Endodermal cell (in vitro differentiated cells): ENCODE measurements at places on chromosomes 4 and X. TPM values are rescaled to one million over a fixed set of nuclear protein-coding genes. Genes with fewer than 3 reads are reported as not detected.
A peak's percentile ranks its signal among the peaks of the same experiment; 100 is the strongest.

Gene STOX2
- 12.7 and 13.1 TPM in 2 replicates for total RNA-seq

DNA sequence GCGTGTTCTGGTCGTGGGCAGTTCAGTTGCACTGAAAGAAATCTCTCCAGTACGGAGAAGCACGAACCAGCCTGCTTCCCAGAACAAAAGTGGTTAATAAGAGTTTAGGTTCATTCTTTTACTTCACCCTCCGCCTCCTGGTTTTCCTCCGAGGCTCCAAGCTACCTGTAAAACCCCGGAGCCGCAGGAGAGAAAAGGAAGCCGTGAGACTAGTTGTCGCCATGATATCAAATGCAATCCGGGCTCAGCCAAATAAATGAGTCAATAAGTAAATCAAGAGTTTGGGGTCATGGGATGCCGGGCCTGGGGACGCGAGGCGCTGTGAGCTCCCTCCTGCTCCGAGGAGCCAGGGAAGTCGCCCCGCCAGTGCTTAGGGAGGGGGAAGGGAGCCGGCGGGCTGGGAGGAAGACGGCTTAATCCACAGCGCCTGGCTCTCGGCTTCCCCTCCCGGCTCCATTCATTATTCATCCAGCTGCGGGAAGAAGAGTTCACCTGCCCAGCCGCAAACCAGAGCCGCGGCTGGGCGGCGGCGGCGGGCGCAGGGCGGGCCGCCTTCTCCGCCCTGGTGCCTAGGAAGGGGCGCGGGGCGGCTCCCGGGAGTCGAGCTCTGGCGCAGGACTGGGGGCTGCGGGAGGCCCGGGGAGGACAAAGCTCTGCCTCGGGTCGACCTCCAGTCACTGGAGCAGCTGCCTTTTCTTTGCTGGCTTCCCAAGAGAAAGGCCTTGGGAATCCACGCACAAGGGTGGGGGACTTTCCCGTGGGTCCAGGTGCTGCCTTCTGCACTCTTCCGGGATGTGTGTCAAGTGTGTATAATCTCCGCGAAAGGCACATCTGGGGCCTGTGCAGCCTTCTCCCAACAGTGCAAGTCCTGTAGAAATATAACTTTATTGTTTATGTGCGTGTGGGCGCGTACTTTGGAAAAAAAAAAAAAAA, 1.7 kb downstream of the FRAS1 start:
- peak overlapping the region; percentile 96 for H3K4me3 ChIP-seq
- H3K27me3 ChIP-seq = no peaks in the 10 kb centered on the region
- H3K4me1 ChIP-seq = peaks cover 4% of the 10 kb centered on the region
- DNase-seq = peak; percentile 91
- H3K27ac ChIP-seq = no peak overlapping the region

DNA sequence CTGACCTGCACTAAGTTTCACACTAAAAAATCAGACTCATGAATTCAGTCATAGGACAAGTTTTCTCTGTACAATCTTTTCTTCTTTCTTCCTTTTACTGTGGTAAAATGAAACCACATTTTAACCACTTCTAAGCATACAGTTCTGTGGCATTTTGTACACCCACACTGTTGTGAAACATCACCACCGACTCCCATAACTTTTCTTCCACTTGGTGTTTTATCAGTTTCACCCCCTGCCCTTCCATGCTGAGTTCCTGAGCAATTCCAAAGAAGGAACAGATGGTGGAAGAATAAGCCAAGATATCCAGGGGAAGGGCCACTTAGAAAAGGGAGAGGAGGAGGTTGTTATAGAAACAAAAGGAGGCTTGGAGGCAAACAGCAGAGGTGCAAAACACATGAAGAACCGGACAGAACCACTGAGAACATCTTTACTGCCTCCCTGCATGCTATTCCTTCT, 22.6 kb downstream of the SLC25A4 start:
- no peaks in the 10 kb centered on the region for H3K27me3 ChIP-seq
- H3K4me1 ChIP-seq = no peaks in the 10 kb centered on the region
- peaks cover 46% of the 10 kb centered on the region for H3K36me3 ChIP-seq
- H3K27ac ChIP-seq = peak overlapping the region; percentile 22
- no peak for DNase-seq

DNA sequence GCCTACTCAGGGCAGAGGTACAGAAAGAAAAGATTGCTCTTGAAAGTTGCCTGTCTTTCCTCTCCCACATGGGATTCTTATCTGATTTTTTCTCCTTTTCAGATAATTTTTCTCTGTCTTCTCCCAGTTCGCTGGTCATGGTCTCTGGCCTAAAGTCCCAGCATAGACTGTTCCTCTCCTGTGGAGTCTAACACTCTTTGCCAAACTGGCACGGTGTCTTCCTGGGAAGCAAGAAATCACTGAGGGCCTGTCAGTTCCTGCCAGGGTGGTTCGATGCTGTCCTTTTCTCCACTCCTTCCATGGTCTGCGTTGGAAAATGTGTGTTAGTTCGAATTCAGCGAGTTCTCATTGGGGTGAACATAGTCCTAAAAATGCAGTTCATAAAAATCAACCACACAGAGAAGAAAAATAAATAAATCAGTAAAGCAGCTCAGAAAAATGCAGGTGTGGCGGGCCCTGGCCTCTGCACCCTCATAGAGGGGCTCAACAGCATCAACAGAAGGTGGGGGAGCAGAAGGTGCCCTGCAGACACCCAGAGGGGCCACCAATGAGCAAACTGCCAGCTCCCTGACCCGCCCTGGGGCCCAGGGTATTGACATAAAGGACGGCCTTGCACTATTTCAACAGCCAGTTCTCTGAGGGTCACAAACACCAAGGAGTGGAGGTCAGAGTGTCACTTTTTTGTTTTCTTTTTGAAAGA, 2.1 kb downstream of the RGN start:
- no peak overlapping the region for H3K4me3 ChIP-seq
- no peaks in the 10 kb centered on the region for H3K36me3 ChIP-seq
- H3K27ac ChIP-seq = no peak overlapping the region
- H3K27me3 ChIP-seq = no peaks in the 10 kb centered on the region
- H3K4me1 ChIP-seq = no peaks in the 10 kb centered on the region

- no peak for DNase-seq
- peaks cover 71% of the 10 kb centered on the region for H3K36me3 ChIP-seq
- no peaks in the 10 kb centered on the region for H3K27me3 ChIP-seq
- no peak overlapping the region for H3K27ac ChIP-seq
- H3K4me1 ChIP-seq = no peaks in the 10 kb centered on the region
- no peak overlapping the region for H3K4me3 ChIP-seq
Observed at GRCh38 chrX:71292669-71293365, 8.7 kb upstream of the ITGB1BP2 start.

Gene HS6ST2
- 15.9 and 19.4 TPM in 2 replicates for total RNA-seq

- H3K4me1 ChIP-seq = no peaks in the 10 kb centered on the region
- H3K36me3 ChIP-seq = no peaks in the 10 kb centered on the region
- no peak for DNase-seq
- peaks cover 51% of the 10 kb centered on the region for H3K27me3 ChIP-seq
Observed at GRCh38 chr4:169791062-169791461, 33.3 kb upstream of the HPF1 start.
